Stimulated activated CD4-positive, alpha-beta T cell treated with anti-CD3 and anti-CD28 coated beads, Interleukin-1b, Interleukin-23, amount 100 ng/mL, for 1 hour (primary cell): ENCODE measurements at places on chromosomes 3 and 15.

DNA sequence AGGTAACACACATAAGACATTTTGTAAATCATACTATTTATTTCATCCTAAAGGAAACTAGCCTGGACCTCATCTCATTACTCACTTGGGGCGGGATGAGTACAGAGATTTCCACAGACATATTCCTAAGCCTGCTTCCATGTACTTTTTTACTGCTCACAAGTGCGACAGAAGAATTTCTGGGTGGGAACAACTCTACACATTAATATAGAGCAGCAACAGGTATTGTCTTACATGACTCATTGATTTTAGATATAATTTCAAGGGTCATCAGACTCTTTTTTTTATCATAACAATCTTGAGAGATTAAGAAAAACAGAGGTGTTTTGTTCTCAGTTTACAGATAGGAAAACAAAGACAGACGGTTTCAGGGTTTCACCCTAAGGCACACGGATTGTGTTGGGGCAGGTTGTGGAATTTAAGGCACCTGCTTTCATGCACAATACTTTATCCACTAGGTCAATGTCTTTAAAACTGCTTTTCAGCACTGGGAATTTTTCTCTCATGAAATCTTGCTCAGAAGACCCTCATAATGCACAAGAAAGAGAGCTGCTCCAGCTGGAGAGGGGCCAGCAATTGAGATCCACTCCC lies 186.7 kb upstream of the CDIN1 start:
- DNase-seq, result no peak

- no peak for DNase-seq
These were observed 31.2 kb downstream of the PCSK6 start for GRCh38 chr15:101458158-101458900.

DNA sequence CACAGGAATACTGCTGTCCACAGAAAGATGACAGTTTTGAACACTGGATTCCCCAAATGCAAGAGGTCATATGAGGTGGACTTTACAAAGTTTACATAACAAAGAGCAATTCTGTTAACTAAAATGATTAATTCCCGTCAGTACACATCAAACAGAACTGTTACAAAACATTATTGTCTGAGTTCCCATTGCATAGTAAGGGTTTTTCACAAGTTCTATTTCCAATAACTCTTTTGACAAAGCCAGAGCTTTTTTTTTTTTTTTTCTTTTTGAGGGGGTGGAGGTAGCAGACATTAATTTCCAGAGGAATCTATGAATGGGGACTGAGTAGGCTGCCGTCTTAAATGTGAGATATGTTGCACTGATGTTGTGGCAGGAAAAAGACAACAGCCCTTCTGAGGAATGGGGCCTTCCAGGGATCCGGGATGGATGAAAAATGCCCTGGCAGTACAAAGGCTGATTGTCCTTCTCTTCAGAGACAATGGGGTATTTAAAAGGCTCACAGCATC lies 178.1 kb upstream of the KBTBD8 start:
- DNase-seq, result no peak

GRCh38 chr15:90022905-90023700 lies 22.0 kb downstream of the ZNF710 start:
- no peak for DNase-seq

- DNase-seq, result no peak
These were observed 92.1 kb downstream of the IGF2BP2 start for GRCh38 chr3:185732782-185733181.

DNA sequence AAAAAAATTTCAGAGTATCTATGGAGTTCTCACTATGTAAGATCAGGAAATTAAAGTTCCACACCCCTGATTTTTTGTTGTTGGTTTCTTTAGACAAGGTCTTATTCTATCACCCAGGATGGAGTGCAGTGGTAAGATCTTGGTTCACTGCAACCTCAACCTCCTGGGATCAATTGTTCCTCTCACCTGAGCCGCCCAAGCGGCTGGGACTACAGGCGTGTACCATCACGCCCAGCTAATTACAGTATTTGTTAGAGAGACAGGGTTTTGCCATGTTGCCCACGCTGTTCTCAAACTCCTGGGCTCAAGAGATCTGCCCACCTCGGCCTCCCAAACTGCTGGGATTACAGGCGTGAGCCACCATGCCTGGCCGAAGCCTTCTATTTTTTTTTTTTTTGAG lies 12.4 kb downstream of the QRICH1 start:
- DNase-seq, result no peak

DNA sequence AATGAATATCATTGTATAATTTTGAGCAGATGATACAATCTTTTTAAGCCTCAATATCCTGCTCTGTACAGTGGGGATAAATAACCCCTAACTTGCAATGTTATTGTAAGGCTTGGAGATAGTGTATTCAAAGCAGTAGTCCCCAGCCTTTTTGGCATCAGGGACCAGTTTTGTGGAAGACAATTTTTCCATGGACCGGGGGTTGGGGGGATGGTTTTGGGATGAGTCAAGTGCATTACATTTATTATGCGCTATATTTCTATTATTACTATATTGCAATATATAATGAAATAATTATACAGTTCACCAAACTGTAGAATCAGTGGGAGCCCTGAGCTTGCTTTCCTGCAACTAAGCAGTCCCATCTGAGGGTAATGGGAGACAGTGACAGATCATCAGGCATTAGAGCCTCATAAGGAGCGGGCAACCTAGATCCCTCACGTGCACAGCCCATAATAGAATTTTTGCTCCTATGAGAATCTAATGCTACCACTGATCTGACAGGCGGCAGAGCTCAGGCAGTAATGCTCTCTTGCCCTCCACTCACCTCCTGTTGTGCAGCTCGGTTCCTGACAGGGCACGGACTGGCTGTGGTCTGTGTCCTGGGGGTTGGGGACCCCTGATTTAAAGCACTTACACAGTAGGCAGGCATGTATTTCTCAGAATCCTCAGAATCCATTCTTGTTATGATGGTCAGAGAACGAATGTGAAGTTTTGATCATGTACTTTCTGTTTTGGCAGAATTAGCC lies 102.2 kb downstream of the PTPRG start:
- DNase-seq, result no peak

GRCh38 chr3:149233323-149233722 lies 11.7 kb upstream of the CP start:
- no peak for DNase-seq

DNA sequence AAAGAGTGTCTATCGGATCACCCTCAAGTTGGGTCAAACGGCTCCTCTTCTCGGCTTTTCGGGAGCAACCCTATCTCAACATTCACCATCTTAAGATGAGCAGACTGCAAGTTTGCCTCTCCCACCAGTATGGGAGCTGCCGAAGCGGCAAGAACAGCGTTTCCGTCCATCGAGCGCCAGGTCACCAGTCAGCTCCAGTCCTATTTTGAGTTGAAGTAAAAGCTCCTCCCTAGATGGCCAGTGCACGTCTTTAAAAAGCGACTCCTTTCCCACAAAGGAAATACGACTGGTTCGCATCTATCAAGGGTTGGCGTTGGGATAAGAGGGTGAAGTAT lies 369 bp upstream of the U2SURP start:
- DNase-seq, result no peak

DNA sequence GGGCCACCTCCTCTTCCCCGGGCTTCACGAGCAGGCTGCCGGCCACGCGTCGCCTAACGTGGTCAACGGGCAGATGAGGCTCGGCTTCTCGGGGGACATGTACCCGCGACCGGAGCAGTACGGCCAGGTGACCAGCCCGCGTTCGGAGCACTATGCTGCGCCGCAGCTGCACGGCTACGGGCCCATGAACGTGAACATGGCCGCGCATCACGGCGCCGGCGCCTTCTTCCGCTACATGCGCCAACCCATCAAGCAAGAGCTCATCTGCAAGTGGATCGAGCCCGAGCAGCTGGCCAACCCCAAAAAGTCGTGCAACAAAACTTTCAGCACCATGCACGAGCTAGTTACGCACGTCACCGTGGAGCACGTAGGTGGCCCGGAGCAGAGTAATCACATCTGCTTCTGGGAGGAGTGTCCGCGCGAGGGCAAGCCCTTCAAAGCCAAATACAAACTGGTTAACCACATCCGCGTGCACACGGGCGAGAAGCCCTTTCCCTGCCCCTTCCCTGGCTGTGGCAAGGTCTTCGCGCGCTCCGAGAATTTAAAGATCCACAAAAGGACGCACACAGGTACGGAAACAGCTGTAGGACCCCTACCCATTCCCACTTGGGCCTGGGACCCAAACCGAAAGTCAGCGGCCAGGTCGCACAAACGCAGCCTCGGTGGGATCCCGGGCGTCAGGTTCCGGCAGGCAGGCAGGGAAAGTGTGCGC lies 1.5 kb downstream of the ZIC1 start:
- DNase-seq, result no peak

GRCh38 chr3:150469031-150469930 lies 61.2 kb downstream of the TSC22D2 start:
- no peak for DNase-seq

GRCh38 chr15:94287794-94288246 lies 56.5 kb downstream of the MCTP2 start:
- DNase-seq, result no peak

DNA sequence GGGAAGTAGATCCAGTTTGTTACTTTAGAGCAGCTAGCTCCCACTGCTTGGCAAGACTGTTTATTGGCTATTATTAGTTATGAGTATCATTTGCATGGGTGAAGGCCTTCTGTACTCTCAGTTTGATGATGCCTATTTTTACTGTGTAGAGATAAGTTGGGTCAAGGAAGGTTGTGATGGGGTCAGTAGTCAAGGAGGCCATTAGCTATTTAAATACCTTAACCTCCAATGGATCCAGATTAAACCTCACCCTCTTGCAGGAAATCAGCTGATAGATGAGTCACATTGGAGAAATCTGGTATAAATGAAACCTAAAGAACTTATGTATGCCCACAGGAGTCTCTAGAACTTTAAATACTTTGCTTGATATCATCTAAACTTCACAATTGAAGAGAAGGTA lies 45.0 kb downstream of the THBS1 start:
- DNase-seq, result no peak

DNA sequence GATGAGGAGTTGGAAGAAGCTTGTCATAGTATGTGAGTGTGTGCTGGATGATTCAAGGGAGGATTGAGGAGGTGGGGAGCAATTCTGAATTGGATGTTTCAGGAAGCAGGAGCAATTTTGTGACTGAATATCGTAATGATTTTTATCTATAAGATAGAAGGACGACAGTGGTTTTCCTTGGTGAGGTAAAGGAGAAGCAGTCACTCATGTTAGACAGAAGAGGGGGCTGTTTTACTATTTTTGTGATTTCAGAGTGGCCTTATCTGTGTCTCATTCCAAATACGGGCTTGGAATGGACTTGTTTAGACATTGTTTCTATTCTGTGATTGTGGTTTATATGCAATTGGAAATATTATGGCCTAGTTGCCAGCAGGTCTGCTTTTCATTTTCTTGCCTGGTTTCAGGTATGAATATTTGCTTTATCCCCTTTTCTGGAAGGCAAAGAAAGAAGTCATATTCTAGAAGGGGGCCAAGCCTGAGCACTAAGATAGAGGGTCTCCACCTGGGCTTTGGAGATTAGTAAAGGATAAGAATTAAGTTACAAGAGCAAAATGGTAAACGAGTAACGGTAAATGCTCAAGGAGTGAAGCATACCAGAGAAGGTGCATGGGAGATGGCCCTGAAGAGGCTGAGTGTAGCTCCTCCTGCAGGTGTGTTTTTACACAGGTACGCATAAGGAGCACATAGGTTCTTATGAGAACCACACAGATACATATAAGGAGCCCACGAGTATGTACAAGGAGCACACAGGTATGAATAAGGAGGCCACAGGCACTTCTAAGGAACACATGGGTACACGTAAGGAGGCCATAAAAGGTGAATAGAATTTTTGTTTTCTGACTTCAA lies 124.6 kb upstream of the KCNAB1 start:
- no peak for DNase-seq

DNA sequence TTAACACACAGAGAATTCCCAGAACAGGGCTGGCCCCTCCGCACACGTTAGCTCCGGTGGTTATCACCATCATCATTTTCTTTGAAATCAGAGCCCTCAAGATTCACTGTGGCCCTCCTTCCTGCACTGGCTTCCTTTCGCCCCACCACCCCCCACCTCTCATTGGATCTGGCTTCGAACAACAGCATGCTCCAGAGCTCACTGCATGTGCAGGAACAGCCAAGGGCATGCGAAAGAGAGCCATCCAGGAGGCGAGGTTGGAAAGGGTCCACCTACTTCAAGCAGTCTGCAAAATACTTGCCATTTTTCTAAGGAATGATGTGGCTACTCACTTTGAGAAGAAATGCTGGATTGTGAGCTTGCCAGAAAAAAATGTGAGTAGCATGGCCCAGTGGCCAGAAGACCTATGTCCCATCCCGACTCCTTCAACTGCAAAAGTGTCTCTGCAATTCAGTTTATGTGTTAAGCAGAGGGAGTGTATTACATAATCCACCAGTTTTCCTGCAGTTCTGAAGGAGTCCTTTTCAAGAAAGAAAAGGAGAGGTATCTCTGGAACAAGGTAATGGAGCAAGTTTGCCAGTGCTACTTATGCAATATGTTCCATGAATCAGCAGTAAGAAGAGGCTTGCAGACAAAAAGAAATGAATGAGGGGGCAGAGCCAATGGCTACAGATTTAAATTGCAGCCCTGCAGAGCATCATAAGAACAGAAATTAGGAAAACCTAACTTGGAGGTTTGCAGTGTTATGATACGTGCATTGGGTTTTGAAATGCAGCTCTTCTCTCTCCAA lies 92.8 kb downstream of the OCA2 start:
- no peak for DNase-seq

- DNase-seq, result no peak
These were observed 12.1 kb downstream of the FEZF2 start for GRCh38 chr3:62361261-62361660.

DNA sequence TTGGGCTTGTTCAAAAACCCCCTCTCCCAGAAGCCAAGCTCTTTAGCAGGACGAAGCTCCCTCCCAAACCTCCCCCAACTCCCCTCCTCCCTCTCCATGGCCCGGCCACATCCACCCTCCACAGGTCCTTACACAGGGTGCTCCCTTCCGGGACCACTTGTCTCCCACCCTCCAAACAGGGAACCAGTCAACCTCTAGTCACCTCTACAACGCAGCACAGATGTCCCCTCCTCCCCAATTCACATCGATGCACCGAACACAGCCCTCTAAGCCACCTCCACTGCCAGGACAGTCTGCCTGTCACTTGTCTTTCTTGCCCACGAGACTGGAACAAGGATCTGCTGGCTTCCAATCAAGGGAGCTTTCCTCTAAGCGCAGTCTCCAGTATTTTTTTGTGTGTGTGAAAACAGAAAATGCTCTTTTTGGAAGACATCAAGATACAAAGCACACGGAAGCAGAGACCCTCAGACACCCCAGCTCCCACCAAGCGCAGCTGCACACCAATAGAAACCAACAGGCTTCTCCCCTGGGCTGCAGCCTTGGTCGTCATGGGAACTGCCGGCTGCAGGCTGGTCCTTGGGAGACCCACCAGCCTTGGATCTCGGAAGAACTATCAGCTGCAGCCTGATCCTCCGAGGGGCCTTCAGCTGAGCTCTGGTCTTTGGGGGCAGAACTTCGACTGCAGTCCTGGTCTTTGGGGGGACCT lies 26.5 kb downstream of the IQSEC1 start:
- DNase-seq, result no peak

GRCh38 chr3:153138276-153139210 lies 23.5 kb upstream of the RAP2B start:
- DNase-seq, result no peak
